ENCODE measurements at places on chromosomes 3 and 15.

GRCh38 chr3:174483254-174483653 is 375.9 kb upstream of the NAALADL2 start:
- DNase-seq: no peak

DNA sequence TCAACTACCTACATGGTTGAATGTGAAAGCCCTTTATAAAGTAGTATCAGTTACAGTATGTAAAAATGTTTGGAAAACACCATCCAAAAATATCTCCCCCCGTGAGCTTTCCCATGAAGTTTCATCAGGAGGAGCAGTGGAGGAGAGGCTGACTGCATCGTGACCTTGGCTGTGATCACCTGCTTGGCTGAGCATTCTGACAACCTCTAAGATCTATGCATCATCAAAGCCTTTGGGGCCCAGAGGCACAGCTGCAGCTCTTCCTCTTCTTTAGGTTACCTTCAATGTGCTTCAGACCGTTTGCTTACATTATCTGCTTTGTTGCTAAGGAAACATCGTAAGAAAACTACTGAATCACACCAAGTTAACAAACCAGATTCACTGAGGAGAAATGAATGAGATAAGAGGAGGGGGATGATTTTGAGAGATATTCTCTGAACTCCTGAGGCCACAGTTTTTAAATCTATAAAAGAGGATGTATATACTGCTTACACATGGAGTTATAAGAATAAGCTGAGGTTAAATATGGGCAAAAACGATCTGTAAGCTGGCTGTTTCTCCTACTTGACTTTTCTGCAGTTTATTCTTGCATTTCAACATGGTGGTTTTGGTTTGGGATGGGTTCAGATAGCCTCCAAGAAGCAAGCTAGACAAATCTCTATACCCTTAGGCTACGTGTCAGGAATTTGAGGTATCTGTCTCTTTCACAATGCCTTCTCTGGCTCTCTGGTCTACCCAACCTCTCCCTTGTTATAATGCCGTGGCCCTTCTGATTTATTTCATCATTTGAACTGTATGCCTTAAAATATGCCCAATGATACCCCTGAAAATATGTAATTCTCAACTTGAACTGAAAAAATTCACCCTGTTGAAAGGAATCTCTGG is 4.0 kb downstream of the GCSAM start:
- peak; percentile 51 for DNase-seq

- DNase-seq: no peak
Measured at GRCh38 chr15:85312929-85313331, 67.5 kb upstream of the AKAP13 start.

DNA sequence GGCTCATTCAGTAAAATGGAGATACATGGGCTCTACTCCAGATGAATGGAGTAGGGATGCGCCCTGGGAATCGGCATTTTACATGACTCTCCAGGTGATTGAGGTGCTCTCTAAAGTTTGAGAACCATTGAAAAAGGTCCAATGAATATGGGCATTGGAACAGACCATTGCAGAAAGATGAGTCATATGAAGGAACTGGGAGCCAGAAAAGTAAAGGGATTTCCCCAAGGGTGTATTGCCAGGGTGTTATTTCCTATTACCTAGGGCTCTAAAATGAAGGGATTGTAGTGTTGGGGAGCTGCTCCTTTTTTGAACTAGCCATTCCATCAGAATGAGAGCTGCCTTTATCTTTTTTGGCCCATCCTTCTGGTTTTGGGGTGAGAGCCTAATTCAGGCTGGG is 21.7 kb downstream of the CLDN11 start:
- DNase-seq: no peak

DNA sequence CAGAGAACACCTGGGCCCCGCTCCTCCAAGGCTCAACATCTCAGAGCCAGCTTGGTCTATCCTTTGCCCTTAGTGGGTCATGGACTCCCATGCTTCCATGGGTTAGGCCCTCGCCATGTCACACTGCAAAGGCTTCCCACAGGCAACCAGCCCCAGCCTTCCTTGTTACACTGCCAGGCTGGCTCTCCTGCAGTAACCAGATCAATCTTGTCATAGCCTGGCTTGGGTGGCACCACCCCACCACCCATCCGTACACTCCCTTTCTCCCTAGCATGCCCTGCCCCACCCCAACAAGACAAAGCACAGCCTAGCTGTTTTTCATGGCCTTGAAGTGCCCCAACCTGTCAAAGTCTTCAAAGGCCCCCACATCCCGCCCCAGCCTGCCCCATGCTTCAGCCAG is 30.5 kb downstream of the CA12 start:
- DNase-seq: no peak

GRCh38 chr15:50124631-50125030 is 5.6 kb upstream of the ATP8B4 start:
- no peak for DNase-seq

DNA sequence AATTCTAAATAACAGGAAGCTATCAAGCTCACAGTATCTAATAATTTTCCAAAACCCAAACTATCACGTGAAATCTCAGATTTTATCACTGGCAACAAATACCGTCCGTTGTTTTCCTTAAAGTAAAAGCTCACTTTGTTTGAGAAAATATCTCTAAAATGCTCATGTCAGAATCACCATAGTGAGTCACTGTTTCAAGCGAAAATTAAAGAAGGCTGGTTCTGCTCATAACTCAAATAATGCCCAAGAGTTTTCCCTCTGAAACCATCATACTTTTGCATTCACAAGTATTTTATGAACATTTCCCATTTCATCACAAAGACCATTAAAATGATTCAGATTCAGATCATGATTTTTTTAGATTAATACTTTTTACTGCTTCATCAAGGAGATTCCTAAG is 50.6 kb downstream of the TBL1XR1 start:
- no peak for DNase-seq

DNA sequence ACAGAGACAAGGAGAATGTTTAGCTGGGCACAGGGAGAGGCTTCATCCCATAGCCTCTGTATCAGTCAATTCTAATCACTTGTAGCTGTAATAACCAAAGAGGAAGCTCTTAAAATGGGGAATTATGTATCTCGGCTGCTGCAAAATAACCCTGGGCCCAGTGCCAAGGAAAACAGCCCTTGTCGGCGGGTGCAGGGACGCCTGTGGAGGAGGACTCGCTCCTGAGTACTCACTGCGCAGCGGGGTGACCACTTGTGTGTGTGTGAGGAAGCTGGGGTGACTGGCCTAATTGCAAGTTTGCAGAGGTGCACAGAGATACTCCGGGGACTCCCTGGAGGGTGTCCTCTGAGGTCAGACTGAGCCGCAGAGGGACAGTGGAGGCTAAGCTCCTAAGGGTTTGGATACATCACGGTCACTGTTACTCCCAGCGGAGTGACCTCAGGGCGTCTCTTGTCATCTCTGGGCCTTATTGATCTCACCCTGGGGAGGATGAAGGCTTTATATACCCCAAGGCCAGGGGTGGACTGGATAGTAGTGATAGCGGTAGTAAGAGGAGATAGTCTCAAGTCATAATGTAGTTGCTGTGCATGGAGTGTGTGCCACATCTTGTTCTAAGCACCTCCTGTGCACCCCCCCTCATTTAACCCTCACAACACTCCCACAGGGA is 37.2 kb downstream of the SLC6A6 start:
- no peak for DNase-seq

DNA sequence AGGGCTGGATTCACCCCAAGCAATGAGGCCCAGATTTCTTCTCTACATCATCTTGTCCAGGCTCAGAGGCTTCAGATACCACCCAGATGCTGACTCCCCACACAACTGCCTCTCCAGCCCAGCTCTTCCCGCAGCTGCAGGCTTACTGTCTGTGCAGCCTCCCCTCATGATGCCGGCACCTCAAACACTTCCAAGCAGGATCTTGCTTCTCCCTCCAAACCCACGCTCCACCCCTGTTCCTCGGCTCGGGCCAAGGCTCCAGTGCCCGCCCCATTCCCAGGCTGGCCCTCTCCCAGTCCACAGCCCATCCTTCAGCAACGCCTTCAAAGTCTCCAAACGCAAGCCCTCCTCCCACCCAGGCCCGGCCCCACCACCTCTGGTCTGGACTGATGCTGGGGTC is 159.2 kb upstream of the LINGO1 start:
- DNase-seq: no peak

GRCh38 chr3:37544869-37545352 is 316.8 kb upstream of the CTDSPL start:
- DNase-seq: no peak

DNA sequence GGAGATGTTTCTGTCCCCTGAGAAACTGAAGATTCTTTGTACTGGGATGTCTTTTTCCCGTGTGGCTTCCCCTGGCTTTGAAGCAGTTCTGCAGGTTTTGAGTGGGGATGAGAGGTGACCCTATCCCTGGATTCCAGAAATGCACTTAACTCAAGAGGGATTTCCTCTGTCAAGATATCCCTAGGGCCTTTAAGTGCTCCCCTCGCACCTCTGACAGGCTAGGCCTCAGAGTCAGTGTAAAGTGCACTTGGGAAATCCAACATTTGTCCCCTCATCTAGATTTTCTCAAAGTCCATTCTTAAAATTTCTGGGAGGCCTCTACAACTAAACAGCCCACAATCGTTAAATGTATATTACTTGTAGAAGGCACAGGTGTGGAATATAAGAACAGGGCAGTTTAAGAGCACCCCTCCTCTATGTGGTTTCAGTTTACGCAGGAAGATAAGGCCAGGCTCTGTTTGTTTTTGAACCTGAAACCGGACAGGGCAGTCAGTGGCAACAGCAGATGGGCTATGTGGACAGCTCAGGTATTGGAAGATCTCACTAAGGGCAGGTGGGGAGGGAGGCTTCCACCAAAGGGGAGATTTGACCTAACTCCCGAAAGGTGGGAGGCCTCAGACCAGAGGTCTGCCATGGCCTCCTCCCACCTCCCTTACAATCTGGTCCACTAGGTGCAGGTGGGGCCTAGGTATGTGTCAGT is 4.8 kb downstream of the C3orf52 start:
- no peak for DNase-seq

- DNase-seq: no peak
Measured at GRCh38 chr3:32278714-32279113, 40.2 kb downstream of the CMTM8 start.

DNA sequence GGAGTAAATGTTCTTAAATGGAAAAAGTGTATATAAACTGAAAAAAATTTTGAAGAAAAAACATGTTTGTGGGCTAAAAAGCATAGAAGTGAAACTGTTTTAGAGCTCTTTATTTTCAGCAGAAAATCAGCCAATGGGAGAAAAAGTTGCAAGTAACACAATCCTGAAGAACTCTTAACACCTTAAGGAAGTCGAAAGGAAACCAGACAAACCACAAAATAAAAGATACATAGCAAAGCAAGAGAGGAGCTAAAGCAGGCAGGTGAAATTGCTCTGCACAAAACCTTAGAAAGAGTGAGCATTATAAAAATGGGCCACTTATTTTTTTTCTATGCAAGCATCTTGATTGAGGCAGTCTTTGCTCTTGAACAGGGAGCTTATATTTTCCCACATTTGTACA is 300.5 kb downstream of the RAP2B start:
- DNase-seq: no peak

DNA sequence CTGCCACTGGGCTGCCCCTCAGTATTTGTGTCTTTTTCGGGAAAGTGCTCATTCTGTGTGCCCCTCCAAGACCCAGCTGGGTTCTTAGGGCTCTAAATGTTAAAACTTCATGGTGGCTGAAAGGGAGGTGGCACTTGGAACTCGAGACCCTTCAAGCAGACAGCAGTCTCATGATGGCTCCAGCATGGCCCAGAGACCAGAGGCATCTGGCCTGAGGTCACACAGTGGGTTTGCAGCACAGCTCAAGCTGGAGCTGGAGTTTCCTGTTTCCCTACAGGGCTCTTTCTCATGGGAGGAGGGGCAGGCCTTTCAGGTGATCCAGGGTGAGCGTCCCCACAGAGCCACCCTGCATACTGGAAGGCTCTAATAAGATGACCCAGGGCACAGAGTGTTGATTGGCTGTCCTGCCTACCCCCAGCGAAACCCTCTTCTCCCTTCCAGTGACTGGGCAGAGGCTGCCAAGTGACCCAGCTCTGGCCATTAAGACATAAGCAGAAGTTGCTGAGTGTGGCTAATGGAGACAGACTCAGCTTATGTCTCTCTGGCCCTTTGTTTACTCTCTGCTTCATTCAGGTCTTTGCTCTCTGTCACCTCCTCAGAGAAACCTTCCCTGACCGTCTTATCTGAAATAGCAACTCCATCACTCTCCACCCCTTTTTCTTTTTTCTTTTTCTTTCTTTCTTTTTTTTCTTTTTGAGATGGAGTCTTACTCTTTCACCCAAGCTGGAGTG is 166.6 kb upstream of the SMAD3 start:
- no peak for DNase-seq

DNA sequence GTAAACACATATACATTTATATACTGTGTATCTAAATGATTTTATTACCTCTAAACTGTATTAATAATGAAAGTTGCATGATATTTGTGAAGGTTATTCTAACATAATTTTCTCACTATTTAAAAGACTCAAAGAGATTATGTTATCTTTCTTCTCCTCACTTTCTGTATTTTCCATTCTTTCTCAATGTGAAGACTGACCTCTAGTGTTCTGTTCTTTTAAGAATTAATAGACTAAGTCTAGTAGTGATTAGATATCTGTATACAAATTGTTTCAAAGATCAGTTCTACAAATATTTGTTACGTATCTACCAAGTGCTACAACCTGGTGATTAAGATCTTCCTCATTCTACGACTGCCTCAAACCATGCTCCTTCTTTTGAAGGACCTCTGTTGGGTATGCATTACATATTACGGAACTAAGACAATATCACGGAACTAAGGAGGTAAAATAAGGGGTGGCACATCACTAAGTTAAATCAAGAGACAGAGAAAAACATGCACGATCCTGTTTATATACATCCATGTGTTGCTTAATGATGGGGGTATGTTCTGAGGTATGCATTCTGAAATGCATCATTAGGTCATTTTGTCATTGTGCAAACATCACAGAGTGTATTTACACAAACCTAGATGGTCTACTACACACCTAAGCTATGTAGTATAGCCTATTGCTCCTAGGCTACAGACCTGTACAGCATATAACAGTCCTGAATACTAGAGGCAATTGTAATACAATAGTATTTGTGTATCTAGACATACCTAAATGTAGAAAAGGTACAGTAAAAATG is 161.5 kb upstream of the KBTBD8 start:
- no peak for DNase-seq

- DNase-seq: no peak
Measured at GRCh38 chr3:123883111-123883510, 1.0 kb downstream of the MYLK start.

DNA sequence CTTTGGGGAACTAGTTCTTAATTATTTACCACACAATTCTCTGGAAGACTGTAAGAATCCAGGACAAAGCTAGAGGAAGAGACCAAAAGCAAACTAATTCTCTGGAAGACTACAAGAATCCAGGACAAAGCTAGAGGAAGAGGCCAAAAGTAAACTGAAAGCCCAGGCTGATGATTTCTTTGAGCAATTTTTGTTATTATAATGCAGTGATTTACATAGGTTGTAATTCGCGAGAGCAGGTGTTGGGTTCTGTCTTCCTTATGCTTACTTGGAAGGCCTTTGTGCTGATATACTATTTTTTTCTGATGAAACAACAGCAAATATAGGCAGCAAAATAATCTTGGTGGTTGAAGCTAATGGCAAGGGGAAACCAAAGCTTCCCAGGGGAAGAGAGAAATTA is 5.2 kb downstream of the SPTSSB start:
- DNase-seq: no peak

GRCh38 chr3:48739617-48739954 is 22.6 kb upstream of the IP6K2 start:
- no peak for DNase-seq

Data from activated naive CD4-positive, alpha-beta T cell treated with anti-CD3 and anti-CD28 coated beads, Interleukin-2, amount 50 U/mL, for 16 hours (primary cell).